ENCODE measurements at places on chromosomes 6 and 20.
A peak's percentile ranks its signal among the peaks of the same experiment; 100 is the strongest.

GRCh38 chr6:26309731-26310142 is 55.3 kb upstream of the BTN3A2 start:
- no peak for DNase-seq

- peak; percentile 28 for DNase-seq
These were observed 3.4 kb upstream of the TBC1D7 start for GRCh38 chr6:13331516-13332348.

- no peak for DNase-seq
These were observed 61.5 kb upstream of the HDDC2 start for GRCh38 chr6:125363039-125363823.

DNA sequence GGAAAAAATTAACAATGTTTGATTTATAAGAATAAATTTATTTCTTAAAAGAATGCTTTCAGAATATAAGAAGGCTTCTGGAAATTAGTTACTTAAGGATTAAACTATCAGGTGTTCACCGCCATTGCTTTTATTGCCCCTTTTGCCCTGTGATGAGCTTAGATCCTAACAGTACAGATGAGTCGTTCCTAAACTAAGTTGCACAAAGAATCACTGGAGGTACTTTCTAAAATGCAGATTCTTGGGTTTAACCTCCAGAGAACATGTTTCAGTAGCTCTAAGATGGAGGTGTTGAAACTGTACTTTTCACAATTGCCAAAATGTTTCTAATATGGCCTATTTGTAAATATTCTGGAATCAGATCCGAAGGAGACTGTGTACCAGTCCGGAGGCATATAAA is 211.9 kb downstream of the GMDS start:
- peak; percentile 14 for DNase-seq

DNA sequence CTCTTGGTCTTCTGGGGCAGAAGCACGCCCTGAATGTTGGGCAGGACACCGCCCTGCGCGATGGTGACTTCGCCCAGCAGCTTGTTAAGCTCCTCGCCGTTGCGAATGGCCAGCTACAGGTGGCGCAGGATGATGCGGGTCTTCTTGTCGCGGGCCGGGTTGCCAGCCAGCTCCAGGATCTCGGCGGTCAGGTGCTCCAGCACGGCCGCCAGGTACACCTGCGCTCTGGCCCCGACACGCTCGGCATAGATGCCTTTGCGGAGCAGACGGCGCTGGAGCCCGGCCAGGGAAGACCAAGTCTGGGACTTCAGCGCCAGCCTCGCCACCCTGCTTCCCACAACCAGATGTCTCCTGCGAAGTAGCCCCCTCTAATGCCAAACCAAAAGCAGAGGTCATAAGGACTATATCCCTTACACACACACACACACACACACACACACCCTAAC is 8.0 kb upstream of the SLC17A3 start:
- DNase-seq, result peak; percentile 34

- DNase-seq, result no peak
These were observed 59.2 kb downstream of the TMEM170B start for GRCh38 chr6:11596640-11597237.

- DNase-seq, result no peak
These were observed 2.5 kb downstream of the PMEPA1 start for GRCh38 chr20:57707320-57707719.

- no peak for DNase-seq
These were observed 627 bp downstream of the RPS18 start for GRCh38 chr6:33272275-33273128.

DNA sequence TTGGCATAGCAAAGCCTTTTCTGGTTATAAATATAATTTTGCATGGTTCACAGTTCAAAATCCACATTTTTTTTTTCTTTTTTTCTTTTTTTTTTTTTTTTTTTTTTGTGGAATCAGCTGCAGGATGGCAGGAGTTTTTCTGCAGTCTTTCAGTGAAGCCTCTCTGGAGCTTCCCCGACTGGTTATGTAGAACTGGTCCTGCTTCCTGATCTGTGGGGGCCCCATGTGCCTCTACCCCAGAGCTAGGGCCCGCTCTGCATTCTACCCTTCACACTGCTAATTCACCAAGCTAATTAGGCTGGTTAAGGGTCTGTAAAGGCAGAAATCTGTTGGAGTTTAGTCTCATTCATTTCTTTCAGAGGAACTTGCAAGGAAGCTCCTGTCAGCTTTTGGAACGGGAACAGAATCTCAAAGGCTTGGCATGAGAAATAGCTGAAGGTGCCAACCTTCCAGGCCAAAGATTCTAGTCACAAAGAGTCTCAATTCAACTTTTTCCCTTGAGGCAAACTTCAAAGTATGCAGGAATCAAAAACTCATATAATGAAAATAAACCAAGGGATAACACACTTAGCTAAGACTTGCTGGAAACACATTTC is 45.5 kb downstream of the HMGN3 start:
- no peak for DNase-seq

DNA sequence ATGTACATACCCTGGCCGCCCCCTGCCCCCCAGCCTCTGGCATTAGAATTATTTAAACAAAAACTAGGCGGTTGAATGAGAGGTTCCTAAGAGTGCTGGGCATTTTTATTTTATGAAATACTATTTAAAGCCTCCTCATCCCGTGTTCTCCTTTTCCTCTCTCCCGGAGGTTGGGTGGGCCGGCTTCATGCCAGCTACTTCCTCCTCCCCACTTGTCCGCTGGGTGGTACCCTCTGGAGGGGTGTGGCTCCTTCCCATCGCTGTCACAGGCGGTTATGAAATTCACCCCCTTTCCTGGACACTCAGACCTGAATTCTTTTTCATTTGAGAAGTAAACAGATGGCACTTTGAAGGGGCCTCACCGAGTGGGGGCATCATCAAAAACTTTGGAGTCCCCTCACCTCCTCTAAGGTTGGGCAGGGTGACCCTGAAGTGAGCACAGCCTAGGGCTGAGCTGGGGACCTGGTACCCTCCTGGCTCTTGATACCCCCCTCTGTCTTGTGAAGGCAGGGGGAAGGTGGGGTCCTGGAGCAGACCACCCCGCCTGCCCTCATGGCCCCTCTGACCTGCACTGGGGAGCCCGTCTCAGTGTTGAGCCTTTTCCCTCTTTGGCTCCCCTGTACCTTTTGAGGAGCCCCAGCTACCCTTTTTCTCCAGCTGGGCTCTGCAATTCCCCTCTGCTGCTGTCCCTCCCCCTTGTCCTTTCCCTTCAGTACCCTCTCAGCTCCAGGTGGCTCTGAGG is 7.6 kb downstream of the CDKN1A start:
- no peak for DNase-seq

DNA sequence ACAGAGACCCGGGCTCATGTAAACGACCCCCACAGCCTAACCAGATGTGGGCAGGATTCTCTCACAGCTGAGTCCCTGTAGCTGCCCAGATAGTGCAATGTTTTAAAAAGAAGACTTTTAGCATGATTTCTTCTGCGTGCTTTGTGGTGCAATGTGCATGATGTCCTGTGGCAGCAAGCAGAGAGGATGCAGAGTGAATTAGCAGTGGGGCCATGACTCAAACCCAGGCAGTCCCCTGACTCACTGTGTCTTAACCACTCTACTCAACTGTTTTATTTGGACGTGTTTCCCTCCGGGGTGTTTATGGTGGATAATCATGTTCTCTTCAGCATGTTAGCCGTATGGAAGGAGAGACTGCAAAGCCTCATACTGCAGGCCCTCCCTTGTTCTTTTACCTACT is 247.9 kb downstream of the SLC24A3 start:
- DNase-seq, result no peak

DNA sequence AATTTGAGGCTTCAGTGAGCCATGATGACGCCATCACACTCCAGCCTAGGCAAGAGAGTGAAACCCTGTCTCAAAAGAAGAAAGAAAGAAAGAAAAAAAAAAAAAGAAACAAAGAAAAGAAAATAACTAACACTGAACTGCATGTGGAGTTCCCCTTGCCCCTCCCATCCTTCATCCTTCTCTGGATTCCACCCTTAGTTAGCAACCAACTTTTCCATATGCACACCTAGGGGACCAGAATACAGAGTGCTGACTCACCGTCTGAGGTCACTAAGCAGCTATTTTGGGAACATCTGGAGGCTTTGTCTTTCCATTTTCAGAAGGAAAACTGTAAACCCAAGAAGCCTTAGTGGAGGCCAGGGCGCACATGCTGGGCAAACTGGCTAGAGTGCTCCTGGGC is 257.4 kb downstream of the MAFB start:
- DNase-seq, result no peak

DNA sequence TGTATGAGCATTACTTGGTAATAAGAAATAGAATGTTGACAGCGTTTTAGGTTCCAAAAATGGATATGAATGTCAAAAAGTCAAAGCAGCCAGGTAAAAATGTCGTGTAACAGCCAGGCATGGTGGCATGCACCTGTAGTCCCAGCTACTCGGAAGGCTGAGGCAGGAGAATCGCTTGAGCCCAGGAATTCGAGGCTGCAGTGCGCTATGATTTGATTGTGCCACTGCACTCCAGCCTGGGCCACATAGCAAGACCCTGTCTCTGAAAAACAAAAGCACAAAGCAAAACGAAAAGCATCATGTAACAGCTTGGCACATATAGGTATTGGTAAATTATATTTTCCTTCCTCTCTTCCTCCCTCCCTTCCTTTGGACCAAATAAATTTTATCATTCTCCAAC is 16.2 kb upstream of the FOXP4 start:
- DNase-seq, result no peak

Measured in T-helper 1 cell (primary cell).